ENCODE measurements at places on chromosomes 12 and 14.

GRCh38 chr12:69476276-69477017 lies 6.3 kb downstream of the FRS2 start:
- no peak for DNase-seq

DNA sequence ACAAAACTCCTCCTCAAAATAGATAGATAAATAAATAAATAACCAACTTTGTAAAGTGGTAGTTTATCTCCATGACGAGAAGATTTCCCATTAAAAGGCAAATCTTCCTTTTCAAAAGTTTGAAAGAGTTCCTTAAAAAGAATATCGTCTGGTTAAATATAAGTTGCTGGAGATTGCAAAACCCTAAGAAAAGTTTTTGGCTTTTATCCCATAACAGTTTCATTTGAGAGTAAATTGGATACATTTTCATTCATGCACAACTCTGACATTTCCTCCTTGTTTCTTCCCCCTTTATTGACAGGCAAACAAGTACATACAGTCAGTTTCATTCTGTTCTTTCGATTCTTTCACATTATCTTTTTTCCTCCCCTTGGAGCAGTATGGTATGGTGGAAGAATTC lies 45.4 kb upstream of the BTG1 start:
- no peak for DNase-seq

DNA sequence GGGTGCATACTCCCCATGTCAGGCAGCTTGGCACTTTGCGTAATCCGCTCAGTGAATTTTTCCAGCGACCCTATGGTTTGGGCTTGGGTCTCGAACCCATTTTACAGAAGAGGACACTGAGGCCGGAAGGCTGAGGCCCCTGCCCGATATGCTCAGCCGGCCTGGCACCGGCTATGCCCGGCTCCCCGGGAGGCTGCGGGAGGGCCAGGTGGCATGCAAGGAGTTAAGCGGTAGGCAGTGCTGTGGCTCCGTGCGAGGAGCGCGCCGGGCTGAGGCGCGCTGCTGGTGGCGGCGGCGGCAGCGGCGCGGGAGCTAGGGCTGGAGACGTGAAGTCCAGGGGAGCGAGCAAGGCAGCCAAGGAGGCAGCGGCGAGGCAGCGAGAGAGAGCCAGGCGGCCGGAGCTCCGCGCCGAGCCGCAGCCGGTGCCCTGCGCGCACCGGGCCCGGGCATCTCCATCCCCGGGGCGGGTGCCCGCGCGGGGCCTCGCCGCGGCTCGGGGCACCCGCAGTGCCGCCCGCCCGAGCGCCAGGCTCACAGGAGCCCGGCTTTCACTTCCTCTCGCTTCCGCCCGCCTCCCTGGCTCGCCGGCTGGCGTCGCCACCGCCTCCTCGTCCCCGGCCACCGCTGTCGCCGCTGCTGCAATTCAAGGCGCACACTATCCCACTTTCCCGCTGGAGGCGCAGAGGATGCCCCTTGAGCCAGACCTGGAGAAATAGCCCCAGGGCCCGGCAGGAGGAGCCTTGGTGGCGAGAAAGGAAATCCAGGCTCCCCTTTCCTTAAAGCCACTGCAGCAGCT lies at the start of gene WSCD2:
TSS of gene WSCD2 (plus strand) at position 272 of the 796 bp plus-strand sequence. CDS start 66,545 bp downstream, outside the sequence.
- DNase-seq, result peak; percentile 6

- DNase-seq, result no peak
Observed at GRCh38 chr12:107891967-107892366, 117.5 kb downstream of the ASCL4 start.

- no peak for DNase-seq
Observed at GRCh38 chr14:100580316-100581227, 6.6 kb downstream of the BEGAIN start.

DNA sequence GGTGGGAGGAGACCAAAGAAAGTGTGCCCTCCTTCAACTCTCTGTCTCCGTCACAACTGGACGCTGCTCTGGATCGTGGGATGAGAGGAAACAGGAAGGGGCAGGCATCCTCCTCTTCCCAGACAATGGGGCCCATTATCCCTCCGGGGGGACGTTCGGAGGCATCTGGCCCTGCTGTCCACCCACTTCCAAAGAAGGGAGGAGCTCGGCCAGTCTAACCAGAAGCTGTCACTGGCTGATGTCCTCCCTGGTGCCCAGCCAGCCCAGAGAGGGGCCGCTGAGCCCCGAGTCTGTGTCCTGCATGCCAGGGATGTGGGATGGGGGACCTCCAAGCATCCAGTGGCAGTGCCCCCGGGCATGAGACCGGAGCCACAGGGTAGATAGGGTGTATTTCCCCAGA lies 39.8 kb upstream of the MEG3 start:
- no peak for DNase-seq

- DNase-seq, result no peak
Observed at GRCh38 chr14:75752907-75753594, 92.0 kb downstream of the TTLL5 start.

DNA sequence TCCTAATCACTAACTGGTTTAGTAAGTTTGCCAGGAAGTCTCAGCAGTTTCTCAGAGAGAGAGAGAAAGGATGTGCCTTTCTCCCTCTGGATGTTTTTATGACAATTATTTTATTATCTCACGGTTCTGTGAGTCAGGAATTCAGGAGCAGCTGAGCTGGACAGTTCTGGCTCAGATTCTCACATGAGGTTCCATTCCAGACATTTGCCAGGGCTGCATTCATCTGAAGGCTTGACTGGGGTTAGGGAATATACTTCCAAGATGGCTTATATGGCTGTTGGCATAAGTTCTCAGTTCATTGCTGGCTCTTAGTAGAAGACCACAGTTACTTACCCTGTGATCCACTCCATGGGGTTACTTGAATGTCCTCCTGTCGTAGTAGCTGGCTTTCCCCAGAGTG lies 101.2 kb upstream of the ATF7IP start:
- DNase-seq, result no peak

DNA sequence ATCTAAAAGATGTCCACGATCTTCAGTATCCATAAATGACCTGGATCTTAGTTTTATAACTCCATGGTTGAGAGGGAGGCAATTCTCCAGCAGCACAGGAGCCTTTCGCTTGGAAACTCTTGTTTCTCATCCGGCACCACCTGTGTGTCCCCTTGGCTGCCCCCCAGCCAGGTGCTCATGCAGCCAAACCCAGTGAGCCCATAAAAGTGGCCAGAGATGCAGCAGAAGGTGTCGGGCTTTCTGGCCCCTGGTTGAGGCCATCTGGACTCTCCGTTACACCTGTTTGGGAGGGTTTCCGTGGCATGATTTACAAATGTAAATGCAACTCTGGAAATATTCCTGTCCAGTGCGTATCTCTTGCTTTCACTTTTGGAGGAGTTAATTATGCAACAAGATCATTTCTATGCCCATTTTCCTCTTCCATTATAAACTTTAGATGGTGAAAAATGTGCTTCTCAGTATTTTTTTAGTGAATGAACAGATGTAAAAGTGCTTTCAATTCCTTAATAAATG lies 291.1 kb downstream of the DIO2 start:
- no peak for DNase-seq

GRCh38 chr14:73260574-73260973 lies 23.3 kb downstream of the PAPLN start:
- no peak for DNase-seq
